Activated naive CD4-positive, alpha-beta T cell (primary cell): ENCODE measurements at places on chromosomes 6 and 20.
A peak's percentile ranks its signal among the peaks of the same experiment; 100 is the strongest.

- DNase-seq = no peak
Observed at GRCh38 chr6:161163466-161164181, 110.2 kb downstream of the AGPAT4 start.

- no peak for DNase-seq
Observed at GRCh38 chr20:9615766-9616454, 101.5 kb downstream of the LAMP5 start.

- no peak for DNase-seq
Observed at GRCh38 chr20:36562724-36563123, 10.7 kb upstream of the TGIF2 start.

DNA sequence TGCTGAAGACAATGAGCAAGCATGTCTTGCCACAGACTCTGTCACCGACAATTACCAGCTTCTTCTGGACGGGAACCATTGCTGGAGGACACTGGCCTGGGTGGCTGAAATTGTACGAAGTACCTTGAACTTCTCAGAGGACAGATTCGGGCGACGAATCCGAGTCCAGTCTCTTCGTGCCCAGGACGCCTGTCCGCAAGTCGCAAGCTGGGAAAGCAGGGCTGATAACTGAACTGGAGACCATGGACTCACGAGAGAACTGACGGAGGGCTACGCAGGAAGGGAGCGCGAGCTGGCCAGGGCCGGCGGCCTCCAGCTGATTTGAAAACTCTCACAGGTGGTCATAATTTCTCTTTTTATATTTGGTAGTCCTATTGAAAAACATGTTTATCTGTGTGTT lies 1229.5 kb upstream of the MAP3K7 start:
- DNase-seq = no peak

GRCh38 chr20:34155836-34156235 lies 43.8 kb upstream of the EIF2S2 start:
- no peak for DNase-seq

DNA sequence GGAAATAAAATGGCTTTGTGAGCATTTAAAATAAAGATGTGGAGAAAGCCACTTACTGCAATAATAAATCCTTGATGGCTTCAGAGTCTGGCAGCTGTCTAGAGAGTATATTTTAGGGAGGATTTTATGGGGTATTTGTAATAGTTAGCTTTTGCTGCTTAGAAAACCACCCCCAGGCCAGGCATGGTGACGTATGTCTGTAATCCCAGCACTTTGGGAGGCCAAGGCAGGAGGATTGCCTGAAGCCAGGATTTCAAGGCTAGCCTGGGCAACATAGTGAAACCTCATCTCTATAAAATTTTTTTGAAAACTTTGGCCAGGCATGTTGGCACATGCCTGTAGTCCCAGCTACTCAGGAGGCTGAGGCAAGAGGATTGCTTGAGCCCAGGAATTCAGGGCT lies 63.8 kb downstream of the ISM1 start:
- DNase-seq = no peak

DNA sequence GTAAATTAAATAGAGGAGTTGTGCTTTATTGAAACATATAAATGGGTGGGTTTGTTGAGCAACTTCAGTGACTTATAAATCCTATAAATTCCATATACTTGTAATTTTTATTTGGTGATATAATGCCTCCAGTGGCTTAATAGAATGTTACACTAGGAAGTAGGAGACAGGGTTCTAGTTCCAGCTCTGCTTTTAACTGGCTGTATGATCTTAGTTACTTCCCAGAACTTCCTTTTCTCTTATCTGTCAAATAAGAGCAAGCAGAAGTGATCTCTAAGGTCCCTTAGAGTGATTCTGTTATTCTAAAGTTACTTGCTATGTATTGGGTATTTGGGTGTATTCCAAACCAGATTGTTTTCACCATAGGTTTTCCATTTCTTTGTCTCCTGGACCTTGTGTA lies 10.2 kb downstream of the ZSCAN23 start:
- DNase-seq = no peak

- peak; percentile 23 for DNase-seq
Observed at GRCh38 chr6:143536866-143537691, 25.6 kb upstream of the FUCA2 start.

DNA sequence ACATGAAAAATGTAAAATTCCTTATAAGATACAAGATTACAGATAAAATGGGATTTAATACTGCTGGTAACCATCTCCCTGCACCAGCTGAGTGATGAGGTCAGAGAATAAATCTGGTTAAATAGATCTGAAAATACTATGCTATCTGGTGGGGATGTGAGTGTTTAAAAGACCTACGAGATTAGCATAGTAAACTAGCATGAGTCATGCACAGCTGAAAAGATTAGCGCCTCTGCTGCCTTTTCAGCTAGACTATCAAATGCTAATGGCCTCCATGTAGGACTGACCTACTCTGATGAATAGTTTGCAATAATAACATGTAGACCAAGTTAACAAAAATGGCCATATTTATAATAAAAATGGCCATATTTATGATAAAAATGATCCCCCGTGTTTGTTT lies 553.3 kb downstream of the C6orf118 start:
- DNase-seq = no peak

DNA sequence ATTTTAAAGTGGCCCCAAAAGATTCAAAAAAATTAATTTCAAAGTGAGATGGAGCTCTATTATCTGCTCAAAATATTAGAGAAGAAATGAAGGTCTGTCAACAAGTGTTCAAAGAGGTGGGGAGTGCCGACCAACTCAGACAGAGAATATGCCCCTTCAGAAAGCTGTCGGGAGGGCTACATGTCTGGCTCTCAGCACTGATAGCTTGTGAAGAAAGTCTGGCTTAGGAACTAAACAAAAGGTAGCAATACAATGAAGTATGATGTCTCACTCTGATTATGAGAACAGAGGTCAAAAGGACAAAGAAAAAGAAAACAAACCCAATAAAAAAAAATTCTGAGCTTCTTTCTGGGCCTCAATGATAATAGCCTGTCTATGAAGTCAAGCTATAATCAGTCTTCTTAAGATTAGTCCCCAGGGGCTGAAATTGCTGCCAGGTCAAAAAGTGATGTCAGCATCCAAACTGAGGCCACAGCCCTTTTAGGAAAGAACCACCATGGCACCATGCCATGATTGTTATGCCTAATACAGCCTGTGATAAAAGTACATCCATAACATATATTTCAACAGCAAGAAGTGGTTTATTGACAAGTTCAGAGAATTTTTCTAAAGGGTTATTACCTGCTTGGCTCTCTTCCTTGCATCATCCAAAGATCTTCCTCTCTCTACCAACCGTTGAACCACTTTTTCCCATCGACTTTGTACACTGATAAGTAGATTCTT lies 150.9 kb downstream of the DST start:
- DNase-seq = no peak

DNA sequence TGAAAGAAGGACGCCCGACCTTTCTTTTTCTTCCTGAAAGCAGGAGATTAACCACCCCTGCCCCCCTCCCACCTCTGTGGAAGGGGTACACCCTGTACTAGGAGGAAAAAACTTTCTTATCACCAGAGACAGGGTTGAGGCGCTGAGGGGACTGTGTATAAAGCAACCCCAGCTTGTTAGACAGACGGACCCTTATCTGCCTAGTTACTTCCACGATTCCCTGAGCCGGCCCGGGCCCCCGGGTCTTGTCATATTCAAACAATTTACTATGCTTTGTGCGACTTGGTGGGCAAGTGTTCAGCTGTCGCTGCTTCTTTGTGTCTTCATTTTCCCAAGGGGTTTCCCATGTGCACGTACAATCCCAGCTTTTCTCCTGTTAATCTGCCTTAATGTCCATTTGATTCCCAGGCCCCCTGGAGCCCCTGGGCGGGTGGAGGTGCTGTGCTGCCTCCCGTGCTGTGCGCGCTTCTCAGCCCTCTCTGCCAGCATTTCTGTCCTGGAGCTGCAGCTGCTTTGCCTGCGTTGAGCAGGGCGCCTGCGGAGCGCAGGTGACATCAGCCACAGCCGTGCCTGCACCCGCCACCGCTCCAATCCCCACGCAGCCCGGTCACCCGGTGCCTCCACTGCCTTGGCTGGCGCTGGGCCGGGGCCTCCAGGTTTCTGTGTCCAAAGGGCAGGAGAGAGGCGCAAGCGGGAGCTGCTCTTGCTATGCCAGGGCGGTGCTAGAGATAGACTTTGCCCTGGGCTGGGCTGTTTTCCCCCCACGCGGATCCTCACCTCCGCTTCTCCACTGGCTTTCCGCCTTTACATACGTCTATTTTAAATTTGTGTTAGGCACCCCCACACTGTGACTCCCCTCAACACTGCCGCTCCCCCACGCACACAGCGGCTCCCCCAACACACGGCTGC lies 96.2 kb downstream of the TTLL2 start:
- DNase-seq = no peak

DNA sequence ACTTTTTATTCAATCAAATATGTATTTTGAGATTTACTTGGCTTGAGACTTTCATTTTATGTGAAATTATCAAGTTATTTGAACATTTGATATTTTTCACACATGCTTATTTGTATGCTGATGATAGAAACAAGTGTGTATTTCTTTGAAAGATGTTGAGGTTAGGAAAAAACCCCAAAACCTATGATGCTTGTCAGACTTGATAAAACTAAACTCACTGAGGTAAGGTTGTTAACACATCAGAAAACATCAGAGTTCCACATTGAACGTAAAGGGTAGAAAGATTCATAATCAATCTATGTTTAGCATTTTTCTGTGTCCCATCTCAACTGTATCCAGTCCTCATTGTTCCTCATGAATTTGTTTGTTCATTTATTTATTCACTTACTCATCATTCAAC lies 12.2 kb downstream of the SF3B5 start:
- DNase-seq = no peak

GRCh38 chr20:50957798-50958614 lies at the start of gene DPM1:
DPM1 (minus strand) TSS chr20:50958532; CDS start chr20:50958523, 9 bp downstream.
- DNase-seq = peak; percentile 63
